ENCODE measurements at places on chromosomes 1 and 21.

- no peak for DNase-seq
These were observed 720 bp upstream of the F3 start for GRCh38 chr1:94542088-94542870.

DNA sequence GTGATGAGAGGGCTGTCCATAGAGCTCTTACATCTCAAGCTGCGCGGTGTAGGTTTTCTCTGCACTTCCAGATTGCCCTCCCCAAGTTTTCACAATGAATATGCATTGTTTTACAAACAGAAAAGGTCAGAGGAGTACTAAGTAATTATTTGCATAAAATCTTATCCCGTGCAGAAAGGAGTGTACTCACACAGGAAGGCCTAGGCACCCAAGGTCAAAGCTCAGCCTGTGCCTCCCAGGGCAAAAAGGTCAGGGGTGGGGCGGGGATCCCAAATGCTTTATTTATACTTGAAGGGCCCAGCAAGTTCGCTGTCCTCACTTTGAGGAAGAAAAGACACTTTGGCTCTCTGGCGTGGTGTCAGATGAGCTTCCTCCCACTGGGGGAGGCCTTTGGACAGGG, 10.3 kb upstream of the KCNE1 start:
- DNase-seq = no peak

- DNase-seq = no peak
These were observed 444 bp upstream of the AGTRAP start for GRCh38 chr1:11735531-11735853.

GRCh38 chr1:156152628-156153027, 757 bp upstream of the SEMA4A start:
- DNase-seq = no peak

- no peak for DNase-seq
These were observed 132.8 kb downstream of the PTPRC start for GRCh38 chr1:198771563-198772153.

DNA sequence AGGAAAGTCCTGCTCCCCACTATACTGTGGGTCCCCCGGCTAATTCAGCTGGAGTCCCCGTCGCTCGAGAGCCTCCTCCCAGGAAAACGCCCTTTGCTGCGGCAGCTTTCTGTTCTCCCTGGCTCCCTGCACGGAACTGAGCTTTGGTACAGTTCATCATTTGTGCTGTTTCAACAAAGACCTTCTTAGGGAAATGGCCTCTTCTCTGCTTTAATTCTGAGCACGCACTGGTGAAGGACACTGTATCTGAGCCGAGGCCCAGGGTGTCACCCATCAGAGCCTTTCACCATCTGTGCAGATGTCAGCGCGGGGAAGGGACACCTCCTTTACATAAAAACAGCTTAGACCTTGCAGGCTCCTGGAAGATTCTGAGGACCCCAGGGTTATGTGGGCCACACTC, 13.5 kb upstream of the PEX10 start:
- DNase-seq = no peak

- DNase-seq = no peak
These were observed 1.8 kb downstream of the CCDC17 start for GRCh38 chr1:45621895-45622523.

GRCh38 chr1:168050880-168051279, 85.8 kb downstream of the GPR161 start:
- DNase-seq = no peak

GRCh38 chr1:27668808-27669723, 2.9 kb downstream of the IFI6 start:
- DNase-seq = peak; percentile 83

DNA sequence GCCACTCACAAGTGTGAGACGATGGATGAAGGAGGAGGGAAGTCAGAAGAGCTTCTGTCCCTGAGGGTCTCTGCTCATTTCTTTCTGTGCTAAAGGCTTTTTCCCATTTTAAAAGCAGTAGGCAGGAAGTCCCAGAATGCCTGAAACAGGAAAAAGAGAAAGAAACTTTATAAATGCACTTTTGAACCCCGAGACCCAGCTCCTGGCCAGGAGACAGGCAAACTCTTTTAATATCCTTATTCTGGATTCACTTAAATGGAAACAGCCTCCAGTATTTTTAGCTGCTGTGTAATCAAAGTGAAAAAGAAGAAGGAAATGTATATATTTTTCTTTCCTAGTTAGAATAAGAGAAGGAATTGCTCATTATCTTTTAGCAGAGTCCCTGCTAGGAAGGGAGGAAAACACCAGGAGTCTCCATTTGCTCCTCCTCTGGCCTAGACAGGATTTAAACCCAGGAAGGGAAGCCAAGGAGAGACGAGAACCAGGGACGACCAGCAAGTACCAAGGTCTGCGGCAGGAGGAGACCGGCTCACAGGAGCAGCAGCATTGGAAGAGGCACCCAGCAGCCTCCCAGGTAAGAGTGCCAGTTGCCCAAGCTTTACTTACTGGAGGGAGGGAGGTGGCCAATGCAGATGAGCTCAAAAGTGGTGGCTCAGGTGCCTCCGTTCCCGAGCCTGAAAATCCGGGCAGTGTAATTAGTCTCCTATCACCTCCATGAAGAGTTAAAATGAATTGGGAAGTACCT, at the start of gene TNN:
Gene TNN (plus strand): TSS at position 472 of the 745 bp plus-strand sequence. CDS start 9,586 bp downstream, outside the sequence.
- DNase-seq = no peak

GRCh38 chr1:37042506-37042905, 8.2 kb upstream of the GRIK3 start:
- no peak for DNase-seq

DNA sequence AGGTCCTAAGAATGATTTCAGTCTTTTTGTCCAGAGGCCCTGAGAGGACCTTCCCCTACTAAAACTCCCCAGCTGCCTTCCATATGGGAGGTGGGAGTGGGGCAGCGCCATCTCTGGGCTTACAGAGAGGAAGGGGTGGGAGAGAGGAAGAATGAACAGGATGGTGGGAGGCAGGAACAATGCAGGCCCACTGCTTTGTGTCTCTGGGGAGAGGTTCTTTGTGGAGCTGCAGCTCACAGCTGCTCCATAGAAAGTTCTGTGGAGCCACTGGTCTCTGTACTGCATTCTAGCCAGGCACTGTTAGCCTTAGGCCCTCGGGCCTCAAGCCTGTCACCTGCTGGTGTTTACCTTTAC, 43.6 kb upstream of the A3GALT2 start:
- no peak for DNase-seq

GRCh38 chr1:233859446-233859845, 45.0 kb upstream of the SLC35F3 start:
- no peak for DNase-seq

- no peak for DNase-seq
These were observed 1.3 kb upstream of the NRIP1 start for GRCh38 chr21:15066123-15066575.

GRCh38 chr1:74340656-74341055, 105.5 kb downstream of the TNNI3K start:
- DNase-seq = no peak

- no peak for DNase-seq
These were observed 40.9 kb downstream of the NEGR1 start for GRCh38 chr1:72241397-72241796.

- DNase-seq = no peak
These were observed 73.8 kb upstream of the ATP5PO start for GRCh38 chr21:33989440-33989839.

GRCh38 chr21:27321791-27322190, 354.9 kb upstream of the ADAMTS5 start:
- no peak for DNase-seq

- DNase-seq = no peak
These were observed 21.3 kb downstream of the ATPAF1 start for GRCh38 chr1:46646844-46647243.

DNA sequence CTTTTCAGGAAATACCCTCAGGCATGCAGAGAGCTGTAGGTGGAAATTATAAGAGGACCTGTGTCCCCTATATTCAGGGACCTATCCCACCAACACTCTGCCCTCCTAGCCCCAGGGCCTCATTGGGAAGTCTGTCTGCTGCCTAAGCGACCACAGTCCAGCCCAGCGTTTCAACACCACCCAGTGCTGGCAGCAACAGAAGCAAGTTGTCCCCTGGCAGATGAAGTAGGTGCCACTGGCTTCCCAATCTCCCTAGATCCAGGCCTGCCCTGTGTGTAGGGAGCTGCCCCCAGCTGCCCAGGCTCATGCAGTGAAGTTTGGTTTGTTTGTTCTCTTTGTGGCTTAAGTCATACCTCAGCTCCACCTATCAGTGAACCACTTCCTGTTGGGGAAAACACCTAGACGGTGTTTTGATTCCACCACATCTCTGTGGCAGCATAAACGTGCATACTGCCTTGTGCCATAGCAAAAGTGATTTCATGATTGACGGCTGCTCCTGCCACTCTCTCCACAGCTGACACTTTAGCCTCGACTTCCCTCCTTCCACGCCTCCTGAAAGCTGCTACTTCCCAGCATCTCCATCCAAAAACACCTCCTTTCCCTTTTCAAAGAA, 8.1 kb upstream of the LEFTY1 start:
- DNase-seq = no peak

DNA sequence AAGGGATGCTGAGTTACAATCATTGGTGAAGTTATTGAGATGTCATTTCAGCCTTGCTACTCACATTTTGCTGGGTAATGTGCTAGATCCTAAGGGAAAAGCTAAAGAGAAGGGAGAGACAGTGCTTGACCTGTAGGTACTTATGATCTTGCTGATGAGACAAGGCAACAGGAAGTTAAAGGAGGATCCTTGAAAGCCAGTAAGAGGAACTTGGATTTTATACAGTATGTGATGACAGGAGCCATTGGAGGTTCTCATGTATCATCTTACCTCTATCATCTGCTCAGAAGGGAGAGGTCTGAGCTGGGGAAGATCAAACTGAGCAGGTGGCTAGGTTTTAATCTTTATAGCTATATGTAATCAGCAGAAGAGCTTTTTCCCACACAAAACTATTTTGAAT, 6.3 kb downstream of the APOBEC4 start:
- DNase-seq = no peak

DNA sequence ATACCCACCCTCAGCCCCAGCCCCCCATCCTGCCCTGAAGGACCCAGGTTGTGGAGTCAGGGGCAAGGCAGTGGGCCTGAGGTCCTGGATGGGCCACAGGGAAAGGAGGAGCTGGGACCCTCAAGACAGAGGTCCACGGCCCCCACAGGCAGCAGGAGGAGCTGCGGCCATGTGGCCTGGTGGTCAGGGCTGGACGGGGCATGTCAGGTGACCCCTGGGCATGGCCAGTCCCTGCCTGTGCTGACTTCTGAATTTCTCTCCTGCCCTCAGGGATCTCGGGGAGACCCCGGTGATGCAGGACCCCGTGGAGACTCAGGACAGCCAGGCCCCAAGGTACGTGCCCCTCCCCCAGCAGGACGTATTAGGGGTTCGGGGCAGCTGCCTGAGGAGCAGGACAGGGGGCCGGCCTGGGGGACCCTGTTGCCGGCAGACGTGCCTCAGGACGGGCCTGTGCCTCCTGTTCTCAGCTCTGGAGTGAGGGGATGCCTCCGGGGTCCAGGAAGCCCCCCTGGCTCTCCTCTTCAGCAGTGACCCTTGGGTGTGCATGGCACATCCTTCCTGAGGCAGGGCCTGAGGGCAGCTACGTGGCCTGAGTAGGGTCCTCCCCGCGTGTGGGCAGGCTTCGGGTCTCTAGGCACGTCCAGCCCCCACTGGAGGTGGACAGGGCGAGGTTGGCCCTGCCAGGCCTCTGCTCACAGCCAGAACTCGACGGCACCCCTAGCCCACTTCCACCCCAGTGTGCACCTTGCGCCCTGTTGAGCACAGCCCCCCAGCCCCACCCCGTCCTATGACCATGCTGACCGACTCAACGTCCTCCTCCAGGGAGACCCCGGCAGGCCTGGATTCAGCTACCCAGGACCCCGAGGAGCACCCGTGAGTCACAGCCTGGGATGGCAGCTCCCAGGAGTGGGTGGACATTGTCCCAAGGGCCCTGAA, 23.6 kb downstream of the COL6A2 start:
- DNase-seq = no peak

DNA sequence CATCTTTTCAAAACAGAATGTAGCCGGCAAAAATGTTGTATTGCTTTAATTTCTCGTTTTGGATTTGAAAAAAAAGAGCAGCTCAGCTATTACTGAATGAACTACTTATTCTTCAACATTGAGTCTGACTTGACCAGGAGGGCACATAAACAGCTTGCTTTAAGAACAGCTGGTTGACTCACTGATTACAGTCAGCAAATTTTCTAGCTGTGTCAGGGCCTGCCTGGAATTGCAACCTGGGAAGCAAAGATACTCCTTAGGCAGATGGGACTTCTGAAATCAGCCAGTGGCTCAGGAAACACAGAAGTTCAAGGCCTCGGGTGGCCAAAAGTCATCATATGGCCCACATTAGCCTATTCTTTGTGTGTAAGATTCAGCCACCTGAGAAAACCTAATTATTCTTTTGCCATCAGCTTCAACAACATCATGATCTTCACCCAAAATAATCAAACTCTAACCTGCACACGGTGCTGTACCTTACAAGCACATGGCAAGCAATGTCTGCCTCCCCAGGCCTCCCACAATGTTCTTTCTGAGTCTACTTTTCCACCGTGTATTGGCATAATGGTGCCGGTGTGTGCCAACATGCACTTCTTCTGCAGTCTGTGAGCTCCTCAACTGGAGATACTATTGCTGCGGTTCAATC, 307.2 kb downstream of the HHIPL2 start:
- no peak for DNase-seq

DNA sequence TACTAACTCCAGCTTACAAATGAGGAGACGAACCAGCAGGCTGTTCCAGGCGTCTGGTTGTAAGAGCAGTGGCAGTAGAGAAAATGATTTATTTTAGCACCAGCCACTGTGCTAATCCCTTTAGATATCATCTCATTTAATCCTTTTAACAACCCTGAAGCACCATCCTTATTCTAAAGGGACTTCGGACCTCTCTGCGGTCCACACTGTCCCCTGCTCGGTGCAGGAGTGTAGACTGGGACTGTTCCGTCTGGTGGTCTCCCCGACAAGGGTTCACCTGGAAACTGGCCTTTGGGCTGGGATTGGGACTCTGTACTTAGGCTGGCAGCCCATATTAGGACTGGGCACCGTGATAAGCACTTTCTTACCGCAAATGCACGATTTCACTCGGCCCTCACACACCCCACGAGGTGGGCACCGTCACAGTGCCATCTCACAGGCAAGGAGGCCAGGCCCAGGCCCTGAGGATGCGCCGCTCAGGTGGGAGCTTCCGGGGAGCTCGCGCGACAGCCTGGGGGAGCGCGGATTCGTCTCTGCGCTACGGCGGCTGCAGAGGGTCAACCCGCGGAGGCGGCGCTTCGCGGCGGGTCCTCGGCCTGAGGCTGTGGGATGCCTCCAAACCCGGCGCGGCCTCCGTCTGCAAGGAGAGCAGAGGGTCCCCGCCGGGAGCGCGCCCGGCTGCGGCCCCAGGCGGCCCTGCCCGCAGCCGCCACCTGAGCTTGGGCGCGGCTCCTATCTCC, 45.2 kb downstream of the ATP1A1 start:
- peak; percentile 76 for DNase-seq

- DNase-seq = no peak
These were observed 11.4 kb downstream of the EDEM3 start for GRCh38 chr1:184743062-184743756.

- no peak for DNase-seq
These were observed 505.2 kb upstream of the ZRANB2 start for GRCh38 chr1:71586030-71586429.

DNA sequence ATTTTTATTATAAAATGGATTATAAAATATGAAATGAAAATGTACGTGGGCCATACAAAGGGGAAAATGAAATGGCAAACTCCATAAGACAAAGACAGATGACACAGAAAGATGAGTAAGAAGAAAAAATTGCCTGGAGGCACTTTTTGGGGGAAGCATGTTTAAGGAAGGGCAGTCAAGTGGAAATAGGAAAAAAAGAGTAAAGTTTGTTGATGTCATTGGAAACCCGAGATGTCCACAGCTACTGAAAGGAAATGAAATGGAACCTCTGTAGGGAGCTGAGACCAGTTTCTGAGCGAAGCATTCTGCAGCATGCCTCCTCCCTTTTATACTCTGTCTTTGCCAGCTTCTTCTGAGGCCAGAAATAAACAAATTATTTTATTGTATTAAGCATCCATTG, 203.4 kb upstream of the UBE2U start:
- DNase-seq = no peak

GRCh38 chr1:53068314-53069099, 6.5 kb downstream of the PODN start:
- DNase-seq = no peak
